ENCODE measurements at places on chromosomes 3 and 15.

DNA sequence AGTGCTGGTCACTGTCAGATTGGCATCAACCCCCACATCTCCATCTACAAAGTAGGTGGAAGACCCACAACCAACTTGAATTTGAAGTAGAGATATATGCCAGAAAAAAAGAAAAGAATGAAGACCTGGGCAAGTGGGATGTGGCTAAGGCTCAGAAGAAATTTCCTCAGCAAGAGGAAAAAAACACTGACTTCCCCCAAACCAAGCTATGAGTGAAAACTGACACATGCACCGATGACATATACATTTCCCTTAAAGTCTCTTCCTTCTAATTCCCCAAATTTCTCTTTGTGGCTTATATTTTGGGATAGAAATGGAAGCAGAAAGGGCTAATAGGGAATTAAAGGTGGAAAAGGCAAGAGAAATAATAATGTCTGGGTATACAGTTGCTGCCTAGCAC, 59.0 kb downstream of the CYP19A1 start:
- no peak for DNase-seq

- no peak for DNase-seq
Measured at GRCh38 chr3:150110097-150110496, 139.4 kb upstream of the PFN2 start.

DNA sequence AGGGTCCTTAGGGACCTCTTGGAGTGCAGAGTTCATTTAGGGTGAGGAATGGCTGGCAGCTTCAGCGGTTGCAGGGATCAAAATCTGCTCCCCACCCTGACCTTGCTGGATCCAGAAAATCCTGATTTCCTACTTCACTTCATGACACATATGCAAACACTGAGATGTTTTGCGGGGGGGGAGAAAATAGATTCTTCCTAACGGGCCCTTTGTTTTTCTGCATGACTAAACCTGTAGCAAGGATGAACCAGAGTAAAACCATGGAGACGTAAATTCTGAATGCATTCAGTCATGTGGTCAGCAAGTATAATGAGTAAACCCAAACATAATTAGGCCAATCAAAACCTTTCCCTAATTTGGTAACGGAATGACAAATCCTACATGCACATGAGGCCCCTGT, 20.0 kb upstream of the RBP1 start:
- DNase-seq = no peak

DNA sequence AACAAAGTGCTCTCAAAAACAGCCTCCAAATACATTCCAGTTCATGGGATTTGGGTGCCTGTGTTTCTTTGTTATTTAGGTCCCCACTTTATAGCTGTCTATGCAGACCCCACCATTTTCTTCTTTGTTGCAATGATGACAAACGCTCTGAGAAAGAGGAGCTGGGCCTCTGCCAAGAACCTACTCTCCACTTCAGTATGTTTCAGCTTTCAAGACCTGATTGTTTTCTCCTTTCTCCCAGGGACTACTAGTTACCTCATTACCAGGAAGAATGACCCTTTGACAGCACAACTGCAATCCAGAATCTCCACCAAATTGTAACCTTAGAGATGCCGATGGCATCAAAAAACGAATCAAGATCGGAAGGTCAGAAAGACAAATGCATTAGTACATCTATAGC, 236.8 kb downstream of the MEIS2 start:
- no peak for DNase-seq

DNA sequence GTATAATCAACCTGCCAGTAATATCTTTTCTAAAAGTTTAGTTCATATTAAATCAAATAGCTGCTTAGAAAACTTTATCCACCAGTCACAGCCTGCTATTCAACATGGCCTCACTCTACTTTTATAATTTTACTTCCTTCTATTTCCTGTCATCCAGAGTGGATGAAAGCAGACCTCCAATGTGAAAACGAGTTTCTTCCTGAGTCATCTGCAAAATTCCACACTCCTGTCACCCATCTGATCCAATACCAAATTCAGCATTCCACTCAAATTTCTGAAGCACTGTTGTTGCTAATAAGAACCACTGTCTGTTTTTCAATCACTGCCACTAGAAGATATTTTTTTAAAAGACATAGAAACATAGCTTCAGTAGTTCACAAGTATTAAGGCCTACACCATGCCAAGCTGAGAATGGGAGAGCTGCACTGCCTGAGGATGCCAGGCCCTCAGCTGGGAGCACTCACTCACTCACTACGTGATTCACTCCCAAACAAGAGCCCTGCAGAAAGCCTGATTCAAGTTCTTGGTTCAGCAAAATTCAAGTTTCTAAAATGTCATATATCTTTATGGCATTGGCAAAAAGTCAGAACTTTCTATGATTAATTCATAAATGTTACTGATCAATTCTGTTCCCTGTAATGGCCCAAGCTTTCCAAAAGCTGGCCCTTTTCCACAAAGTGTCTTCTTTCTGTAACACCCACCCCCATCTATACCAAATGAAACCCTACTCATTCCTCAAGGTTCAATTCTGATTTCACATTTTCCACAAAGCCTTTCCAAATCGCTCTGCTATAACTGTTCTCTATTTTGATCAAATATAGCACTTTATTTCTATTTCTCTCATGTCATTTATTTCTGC, 82.9 kb downstream of the FSIP1 start:
- no peak for DNase-seq

- no peak for DNase-seq
Measured at GRCh38 chr3:99943931-99944761, 126.5 kb downstream of the CMSS1 start.

- no peak for DNase-seq
Measured at GRCh38 chr3:22297436-22297835, 546.4 kb upstream of the ZNF385D start.

DNA sequence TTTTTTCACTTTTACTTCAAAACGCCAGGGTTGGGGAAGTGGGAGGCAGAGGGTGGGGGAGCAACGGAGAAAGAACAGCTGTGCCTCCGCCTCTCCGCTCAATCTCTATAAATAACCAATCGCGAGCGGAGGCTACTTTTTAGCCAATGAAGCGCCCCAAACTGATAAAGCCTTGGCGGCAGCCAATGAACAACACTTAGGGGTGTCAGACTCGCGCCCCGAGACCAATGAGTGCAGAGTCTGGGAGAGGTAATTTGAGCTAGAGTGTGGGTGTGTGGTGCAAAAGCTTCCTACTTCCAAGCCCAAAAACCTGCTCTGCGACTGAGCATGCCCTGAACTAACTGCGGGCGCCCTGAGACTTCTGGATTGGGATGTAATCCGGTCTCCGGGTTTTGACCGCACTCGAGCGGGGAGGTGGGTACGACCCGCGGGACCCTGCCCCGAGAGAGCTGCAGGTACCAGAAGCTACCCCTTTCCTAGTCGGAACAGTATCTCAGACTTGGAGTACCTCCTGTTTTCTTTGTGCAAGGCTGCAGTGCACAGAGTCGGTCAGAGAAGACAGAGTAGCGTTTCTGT, 800 bp upstream of the RAP2B start:
- DNase-seq = peak; percentile 99

DNA sequence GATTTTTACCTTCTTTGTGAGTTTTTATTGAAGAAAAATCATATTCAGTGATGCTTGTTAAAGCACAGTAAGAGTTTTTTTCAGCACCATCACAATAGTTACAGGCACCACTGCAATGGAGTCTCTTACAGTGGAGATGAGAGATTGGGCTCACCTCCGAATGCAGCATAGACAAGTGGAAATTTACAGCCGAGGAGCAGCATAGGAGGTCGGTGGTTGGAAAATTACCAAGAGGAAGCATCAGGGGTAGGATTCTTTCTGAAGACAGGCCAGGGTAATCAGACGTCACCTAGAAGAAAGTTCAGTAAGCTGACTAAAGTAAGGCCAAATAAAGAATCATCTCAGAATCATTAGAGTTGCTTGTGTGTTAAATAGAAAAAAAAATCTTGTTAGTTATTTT, 491.6 kb downstream of the RBMS3 start:
- DNase-seq = no peak

- DNase-seq = peak; percentile 39
Measured at GRCh38 chr3:176663837-176664831, 533.1 kb downstream of the TBL1XR1 start.

GRCh38 chr15:69510556-69510955, 57.9 kb downstream of the RPLP1 start:
- no peak for DNase-seq

GRCh38 chr3:151553888-151554287, 93.0 kb upstream of the IGSF10 start:
- no peak for DNase-seq

DNA sequence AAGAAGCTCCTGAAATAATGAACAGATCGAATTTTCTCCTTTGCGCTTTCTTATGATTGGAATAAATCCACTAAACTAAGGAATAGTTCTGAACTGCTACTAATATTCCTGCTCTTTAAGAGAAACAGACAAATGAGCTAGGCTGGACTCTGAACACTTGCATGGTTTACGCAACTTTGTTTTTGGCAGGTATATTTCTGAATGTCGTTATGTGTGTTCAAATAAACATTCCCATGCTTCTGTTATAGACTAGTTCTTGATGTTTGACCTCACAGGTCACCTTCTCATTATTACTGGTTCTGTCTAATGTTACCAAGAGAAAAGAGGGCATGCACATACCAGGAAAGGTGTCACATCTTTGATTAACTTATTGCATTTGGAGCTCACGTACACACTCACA, 418.2 kb downstream of the EPHB1 start:
- no peak for DNase-seq

GRCh38 chr3:17233398-17233800, 348.6 kb downstream of the PLCL2 start:
- no peak for DNase-seq

DNA sequence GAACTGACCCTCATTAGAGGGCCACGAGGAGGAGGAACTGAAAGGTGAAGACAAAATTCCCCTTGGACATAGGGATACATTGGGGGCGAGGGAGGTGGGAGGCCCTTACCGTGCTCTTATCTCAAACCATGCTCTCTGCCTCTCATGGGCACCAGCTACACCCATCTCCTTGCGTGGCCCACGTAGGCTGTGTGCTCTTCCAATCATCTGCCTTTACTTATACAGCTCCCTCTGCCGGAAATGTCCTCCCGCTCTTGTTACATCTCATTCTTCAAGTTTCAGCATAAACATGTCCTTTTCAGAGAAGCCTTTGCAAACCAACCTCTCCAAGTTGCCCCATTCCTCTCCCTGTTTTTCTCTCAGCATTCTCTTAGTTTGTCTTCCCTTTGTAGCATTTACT, 307.8 kb upstream of the PROK2 start:
- DNase-seq = no peak
